ENCODE measurements at places on chromosomes 7 and 10. TPM values are rescaled to one million over a fixed set of nuclear protein-coding genes. Genes with fewer than 3 reads are reported as not detected.
A peak's percentile ranks its signal among the peaks of the same experiment; 100 is the strongest.

The FFAR4 gene
- polyA plus RNA-seq, result 0.02 TPM

The AQP1 gene
- 81.1 TPM for polyA plus RNA-seq

The TAF3 gene
- 5.8 TPM for polyA plus RNA-seq

The GNAT3 gene
- 0.12 TPM for polyA plus RNA-seq

The ZNF488 gene
- 3.9 TPM for polyA plus RNA-seq

The PON3 gene
- polyA plus RNA-seq, result 4.9 TPM

The CXCL12 gene
- 317 TPM for polyA plus RNA-seq

The SRRM3 gene
- 0.79 TPM for polyA plus RNA-seq

- peak; percentile 100 for DNase-seq
Measured at GRCh38 chr7:15686295-15686956, at the start of gene MEOX2. TSS of gene MEOX2 (minus strand) at chr7:15686683. CDS start at chr7:15686402, 281 bp downstream.

DNA sequence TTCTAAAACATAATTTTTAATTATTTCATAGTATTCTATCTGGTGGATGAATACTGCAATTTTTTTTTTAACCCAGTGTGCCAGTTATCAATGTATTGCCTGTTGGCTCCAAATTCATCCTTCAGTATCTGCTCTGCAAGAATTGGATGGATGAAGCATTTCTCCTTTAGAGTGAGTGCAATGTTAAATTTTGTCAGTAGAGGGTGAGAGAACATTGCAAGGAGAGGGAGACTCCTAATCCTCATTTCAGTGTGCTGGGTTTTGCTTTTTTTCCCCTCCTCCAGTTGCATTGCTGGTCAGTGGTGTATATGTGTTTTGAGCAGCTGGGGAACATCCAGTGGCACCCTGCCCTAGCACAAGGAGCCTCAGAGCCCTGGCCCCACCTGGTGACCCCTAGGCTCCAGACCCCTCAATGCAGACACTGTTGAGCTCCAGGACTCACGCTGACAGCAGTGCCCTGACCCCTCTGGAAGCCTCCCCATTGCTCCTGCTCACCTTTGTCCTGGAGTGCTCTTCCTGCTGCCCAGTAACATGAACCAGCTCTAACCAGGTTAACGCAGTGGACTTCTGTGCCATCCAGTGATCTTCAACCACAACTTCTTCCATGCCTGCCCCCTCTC lies 199.4 kb downstream of the USP6NL start:
- DNase-seq, result no peak

DNA sequence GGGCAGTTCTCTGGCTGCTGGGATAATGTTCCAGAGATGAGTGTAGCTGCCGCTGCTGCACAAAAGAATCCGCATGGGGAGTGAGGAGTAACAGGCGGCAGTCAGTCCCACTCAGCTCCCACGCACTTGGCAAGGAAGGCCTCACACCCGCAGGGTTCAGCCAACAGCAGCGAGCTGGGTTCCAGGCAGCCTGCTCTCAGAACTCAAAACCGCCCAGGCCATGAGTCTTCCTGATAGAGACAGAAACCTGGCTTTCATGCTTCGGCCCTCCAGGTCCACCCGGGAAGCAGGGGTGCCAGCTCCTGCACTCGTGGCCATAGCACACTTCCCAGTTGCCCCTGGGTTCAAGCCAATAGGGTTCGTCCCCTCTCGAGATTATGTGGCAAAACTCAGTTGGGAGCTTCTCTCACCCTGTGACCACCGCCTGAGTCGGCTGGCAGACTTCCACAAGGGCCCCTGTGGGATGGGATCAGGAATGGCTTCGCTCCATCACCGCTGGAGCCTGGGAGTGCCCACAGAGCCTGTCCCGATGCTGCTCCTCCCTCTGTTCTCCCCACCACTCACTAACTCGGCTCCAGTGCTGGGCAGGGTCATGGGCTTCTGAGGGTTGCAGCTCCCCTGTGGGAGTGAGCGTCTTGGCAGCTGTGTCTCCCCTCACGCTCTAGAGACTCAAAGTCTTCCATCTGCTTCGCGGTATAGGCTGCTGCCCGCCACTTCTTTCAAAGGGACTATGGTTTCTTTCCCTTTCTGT lies 20.6 kb downstream of the CLRN3 start:
- DNase-seq, result peak; percentile 30

DNA sequence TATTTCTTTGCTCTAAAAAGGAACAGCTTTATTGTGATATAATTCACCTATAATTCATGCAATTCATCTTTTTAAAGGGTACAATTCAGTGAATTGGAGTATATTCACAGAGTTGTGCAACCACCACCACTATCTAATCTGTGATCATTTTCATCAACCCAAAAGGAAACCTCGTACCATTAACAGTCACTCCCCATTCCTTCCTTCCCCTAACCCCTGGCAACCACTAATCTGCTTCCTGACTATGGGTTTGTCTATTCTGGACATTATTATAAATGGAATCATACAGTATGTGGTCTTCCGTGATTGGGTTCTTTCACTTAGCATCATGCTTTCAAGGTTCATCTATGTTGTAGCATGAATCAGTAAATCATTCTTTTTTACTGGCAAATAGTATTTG lies 52.3 kb downstream of the MKI67 start:
- DNase-seq, result no peak

DNA sequence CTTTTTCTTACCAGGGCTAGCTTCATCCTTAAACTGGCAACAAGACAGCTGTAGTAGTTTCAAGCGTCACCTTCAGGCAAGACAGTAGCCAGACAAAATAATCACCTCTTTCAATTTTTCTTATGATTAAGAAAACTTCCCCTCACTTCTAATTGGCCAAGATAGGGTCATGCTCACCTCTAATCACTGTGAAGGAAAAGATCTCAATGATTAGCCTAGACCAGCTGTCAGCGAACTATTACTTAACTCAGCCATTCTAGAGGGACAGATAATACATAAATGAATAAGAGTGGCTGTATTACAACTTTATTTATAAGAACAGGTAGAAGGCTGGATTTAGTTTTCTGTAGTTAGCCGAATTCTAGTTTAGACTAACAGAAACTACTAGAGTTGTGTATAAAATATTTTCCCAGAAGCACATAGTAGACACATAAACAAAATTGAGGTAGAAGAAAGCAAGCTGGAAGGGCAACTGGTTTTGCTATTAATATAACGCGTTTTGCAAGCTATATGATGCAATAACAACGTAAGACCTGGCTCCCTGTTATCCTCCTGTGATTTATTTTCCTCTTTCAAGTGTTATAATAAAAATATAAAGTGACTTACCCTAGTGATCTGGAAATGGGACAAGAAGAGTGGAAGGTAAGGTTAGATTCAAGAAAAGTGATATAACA lies 64.3 kb downstream of the ELAPOR2 start:
- no peak for DNase-seq

GRCh38 chr7:151013733-151014497 lies 10.4 kb downstream of the ATG9B start:
- peak; percentile 92 for DNase-seq

DNA sequence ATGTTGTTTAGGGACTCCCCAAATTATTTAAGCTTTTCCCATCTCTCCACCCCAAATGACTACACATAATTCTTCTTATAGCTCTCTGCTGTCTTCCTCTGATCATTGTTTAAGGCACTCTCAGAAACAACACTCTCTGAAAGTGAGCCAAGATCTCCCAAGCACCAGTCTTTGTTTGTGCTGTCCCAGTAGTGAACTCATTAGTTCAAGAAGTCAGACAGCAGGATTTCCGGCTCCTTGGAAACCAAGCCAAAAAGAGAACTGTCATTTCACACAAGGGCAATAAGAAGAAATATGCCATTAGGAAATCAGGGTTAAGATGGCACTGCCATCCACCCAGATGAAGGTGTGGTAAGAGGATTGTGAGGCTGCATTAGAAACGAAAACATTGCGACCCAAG lies 83.1 kb downstream of the FZD1 start:
- peak; percentile 70 for DNase-seq

GRCh38 chr10:93131986-93132385 lies 58.3 kb downstream of the CYP26A1 start:
- no peak for DNase-seq

- DNase-seq, result no peak
Measured at GRCh38 chr7:134121632-134122139, 5.5 kb upstream of the LRGUK start.

DNA sequence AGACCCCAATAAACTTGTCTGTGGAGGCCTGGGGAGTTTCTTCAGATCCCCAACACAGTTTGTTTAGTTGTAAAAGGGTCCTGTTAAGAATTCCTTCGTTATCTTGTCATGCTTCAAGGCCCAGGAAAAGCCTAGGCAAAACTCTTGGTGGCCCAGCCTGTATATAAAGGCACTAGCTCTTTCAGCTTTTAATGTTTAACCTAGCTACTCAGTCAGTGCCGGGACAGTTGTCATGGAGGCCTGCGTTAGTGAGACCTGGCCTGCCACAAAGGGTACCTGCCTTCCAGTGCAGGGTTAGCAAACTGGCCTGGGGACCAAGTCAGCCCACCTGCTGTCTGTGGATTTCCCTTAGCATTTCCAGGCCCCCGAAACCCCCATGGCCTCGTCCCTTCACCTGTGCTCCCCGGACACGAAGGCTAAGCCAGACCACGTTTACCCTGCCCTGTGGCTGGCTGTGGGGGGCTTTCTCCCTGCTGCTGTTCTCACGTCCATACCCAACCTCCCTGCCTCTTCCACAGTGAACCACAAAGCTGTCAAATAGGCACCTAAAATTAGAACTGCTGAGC lies 96.9 kb upstream of the PPP2R2D start:
- no peak for DNase-seq

Measured in muscle of leg (tissue), 16 donors.